ENCODE measurements at places on chromosomes 2 and 18.

DNA sequence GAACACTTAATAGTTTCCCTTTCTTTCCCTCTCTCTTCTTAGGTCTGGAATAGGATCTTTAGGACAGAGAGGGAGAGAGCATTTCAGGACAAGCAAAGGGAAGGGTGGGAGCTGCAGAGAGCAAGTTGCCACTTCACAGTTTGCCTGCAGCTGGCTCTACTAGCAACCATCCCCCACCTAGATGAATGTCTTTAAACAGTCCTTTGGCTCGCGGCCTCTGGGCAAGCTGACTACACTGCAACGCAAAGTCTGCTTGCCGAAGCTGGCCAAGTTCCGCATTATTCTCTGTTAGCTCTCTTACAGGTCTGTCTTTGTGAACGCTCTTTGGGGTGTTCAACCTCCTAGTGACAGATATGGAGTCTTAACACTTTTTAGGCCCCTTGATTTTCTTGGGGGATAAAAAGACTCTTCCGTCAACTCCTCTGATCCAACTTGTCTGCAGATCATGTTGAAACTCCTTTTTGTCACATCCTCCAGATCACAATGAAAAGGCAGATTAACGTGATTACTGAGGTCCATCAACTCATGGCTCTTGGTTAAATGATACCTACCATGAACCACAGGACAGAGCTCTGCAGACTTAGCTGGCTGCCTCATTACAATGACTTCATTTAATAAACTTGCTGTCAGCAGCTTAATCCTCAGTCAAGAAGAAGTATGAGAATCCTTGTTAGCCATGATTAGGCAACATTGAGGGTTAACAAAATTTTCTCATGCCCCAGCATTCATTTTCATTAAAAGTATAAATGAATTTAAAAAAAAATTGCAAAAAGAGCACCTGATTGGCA is 74.6 kb downstream of the SLC4A3 start:
- no peak for DNase-seq

DNA sequence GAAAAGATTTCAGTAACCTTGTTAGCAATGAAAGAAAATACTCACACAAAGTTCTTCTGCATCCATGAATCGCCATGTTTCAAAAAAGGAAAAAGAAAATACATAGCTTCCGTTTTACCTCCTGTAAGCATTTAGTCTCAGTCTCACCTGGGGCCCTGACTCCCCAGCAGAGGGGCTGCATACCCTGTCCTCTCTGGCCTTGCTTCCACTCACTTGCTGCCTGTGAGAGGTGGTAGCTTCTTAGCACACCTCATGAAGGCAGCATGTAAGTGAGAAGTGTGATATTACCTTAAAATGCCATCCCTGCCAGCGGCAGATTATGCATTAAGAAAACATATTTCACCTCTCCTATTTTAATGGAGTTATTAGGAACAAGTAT is 49.3 kb upstream of the ZNF385B start:
- no peak for DNase-seq

- DNase-seq = no peak
These were observed 8.0 kb downstream of the AGFG1 start for GRCh38 chr2:227479865-227480475.

- no peak for DNase-seq
These were observed 1443.0 kb downstream of the LRP1B start for GRCh38 chr2:140687825-140688224.

GRCh38 chr18:10053861-10054260 is 140.0 kb downstream of the VAPA start:
- no peak for DNase-seq

DNA sequence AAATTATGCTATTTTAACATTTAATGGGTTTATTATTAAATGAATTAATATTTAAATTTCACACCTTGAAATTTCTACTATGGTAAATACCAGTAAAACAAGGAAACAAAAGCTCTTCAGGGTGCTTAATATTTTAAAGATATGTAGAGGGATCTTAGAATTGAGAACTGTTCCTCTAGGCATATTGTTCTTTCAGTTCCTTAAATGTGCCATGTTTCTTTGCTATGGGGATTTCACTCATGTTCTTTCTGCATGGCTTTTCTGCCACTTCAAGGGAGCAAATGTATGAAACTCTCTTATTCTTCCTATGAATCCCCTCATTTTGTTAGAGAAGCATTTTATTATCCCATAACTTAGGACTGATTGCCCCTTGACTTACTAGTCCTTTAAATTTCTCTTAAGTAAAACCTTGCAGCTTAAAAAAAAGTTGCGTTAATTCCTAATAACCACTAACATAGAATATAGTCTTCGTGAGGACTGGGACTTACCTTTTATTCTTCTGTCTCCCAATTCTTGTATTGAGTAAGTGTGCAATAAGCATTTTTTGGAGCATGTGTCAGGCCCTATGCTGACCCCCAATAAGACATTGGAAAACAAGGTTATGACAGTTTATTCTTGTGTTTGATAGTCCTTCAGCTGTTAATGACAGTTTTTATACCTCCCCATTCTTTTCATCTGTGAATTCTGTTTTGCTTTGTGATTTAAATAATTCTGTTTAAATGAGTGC is 95.7 kb downstream of the BIRC6 start:
- DNase-seq = no peak

DNA sequence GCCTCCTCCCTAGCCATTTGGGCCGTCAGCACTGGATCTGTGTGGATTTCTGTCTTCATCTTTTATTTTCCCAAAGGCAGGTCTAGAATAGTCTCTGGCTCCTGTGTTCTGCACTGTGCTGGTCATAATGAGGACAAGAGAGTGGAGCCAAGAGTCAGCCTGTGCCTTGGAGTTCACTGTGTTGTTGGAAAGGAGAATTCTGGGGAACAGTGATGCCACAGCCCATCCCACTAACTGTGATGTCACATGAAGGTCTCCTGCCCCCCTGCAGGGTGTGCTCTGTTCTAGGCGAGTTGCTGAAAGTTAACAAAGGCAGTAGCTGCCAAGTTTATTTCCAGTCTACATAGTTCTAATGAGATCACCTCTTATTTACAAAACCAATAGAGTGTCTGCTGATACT is 248.5 kb downstream of the TPGS2 start:
- DNase-seq = no peak

DNA sequence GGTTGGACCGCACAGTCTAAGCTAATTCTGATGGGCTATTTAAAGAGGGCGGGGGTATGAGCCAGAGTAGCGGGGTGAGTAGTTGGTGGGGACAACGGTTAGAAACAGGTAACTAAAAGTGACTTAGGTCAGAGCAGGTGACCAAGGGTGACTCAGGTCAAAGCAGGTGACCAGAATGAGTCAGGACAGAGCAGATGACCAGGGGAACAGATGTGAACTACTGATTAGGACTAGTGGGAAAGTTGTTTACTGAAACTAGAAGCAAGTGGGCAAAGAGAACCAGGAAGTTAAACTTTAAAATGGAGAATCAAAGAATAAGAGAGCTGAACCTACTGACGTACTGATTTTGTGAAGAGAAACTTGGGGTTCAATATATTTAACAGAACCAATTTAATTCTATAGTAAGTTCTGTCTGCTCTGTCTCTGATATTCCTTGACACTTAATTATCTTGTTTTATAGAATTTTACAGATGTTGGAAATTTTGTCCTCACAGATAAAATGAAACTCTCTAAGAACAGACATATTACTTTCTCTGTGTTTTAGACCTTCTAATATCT is 7.8 kb upstream of the LRRTM1 start:
- DNase-seq = no peak

Data from activated CD8-positive, alpha-beta T cell treated with anti-CD3 and anti-CD28 coated beads for 36 hours (primary cell).